Cerebellar nuclear complex (tissue), 1 donor: ENCODE measurements at places on chromosomes 4 and X.

DNA sequence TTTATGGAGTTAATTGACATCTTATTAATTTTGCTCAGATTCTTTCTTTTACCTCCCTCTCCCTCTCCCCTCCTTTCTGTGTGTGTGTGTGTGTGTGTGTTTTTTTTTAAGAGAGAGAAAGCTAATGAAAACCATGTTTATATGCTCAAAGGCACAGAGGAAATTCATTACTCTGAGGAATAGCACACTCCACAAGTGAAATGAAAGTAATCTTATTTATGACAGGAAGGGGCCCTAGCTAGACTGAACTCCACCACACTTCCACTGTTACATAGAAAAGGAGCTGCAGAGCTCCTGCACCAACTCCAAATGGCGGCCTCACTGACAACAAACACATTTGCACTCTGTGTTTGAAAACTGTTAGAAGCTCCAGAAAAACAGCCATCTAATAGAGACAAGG is 150.6 kb downstream of the RASL11B start:
- DNase-seq = no peak

GRCh38 chrX:82163701-82164100 is 961.8 kb downstream of the SH3BGRL start:
- DNase-seq = no peak

- DNase-seq = no peak
These were observed 173.9 kb upstream of the KLF3 start for GRCh38 chr4:38489924-38490639.

GRCh38 chr4:99857307-99857706 is 36.9 kb downstream of the LAMTOR3 start:
- no peak for DNase-seq

- DNase-seq = no peak
These were observed 264.2 kb downstream of the PPP3CA start for GRCh38 chr4:101083131-101083530.

DNA sequence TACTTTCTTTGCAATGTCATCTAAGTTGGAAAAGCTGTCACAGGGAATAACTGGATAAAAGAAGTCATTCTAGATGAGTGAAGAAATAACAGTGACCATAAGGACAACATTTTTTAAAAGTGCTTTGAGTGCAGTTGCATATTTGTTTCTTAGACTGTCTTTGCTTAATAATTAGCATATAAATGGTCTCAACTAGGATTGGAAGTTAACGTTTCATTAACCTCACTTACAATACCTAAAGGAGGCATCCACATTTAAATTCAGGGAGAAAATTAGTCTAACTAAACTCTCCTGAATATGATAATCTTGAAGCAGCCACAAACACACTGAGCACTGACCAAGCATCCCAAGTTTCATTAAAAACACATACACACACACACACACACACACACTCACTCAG is 780.7 kb downstream of the PCDH18 start:
- DNase-seq = no peak
